Thoracic aorta (tissue), 2 donors: ENCODE measurements at places on chromosomes 12 and 14. TPM values are rescaled to one million over a fixed set of nuclear protein-coding genes. Genes with fewer than 3 reads are reported as not detected.

DNA sequence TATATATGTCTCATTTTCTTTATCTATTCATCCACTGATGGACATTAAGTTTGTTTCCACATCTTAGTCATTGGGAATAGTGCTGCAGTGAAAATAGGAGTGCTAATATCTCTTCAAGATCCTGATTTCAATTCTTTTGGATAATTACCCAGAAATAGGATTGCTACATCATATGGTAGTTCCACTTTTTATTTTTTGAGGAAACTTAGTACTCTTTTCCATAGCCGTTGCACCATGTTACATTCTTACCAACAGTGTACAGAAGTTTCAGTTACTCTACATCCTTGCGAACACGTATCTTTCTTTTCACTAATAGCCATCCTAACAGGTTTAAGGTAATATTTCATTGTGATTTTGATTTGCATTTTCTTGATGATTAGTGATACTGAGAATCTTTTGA, 29.8 kb downstream of the TESPA1 start:
- H3K4me3 ChIP-seq = no peak overlapping the region
- H3K4me1 ChIP-seq = no peaks in the 10 kb centered on the region
- H3K27ac ChIP-seq = no peak overlapping the region
- H3K36me3 ChIP-seq = no peaks in the 10 kb centered on the region

DNA sequence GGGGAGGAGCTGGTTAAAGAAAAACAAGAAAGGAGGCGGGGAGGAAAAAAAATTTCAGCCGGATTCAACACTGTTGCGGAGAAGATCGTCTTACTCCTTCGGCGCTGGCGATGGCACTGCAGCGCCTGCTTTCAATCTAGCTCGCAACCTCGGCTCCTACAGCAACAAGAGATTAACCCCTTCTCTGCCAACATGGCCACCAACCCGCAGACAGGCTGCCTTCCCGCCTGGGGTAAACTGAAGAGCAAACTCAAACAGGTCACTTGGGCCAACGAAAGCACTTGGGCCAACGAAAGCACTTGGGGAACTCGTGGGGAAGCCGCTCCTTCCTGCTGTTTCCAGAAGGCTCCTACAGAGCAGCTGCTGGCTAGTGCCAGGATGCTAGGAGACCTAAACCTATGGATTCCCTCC, 73.7 kb downstream of the CIT start:
- no peak overlapping the region for H3K27ac ChIP-seq
- H3K27me3 ChIP-seq = no peaks in the 10 kb centered on the region
- DNase-seq = no peak
- H3K4me3 ChIP-seq = peak overlapping the region; percentile 59

GALNT6 gene
- 11.5 TPM for total RNA-seq

- H3K36me3 ChIP-seq = no peaks in the 10 kb centered on the region
- no peak overlapping the region for H3K27ac ChIP-seq
- DNase-seq = no peak
- H3K27me3 ChIP-seq = no peaks in the 10 kb centered on the region
Measured at GRCh38 chr14:56057767-56058166, 60.4 kb upstream of the PELI2 start.

- H3K27ac ChIP-seq = no peak overlapping the region
- H3K27me3 ChIP-seq = no peaks in the 10 kb centered on the region
- no peak overlapping the region for H3K4me3 ChIP-seq
Measured at GRCh38 chr12:52074971-52075724, 4.4 kb upstream of the SMIM41 start.

- peaks cover 18% of the 10 kb centered on the region for H3K4me1 ChIP-seq
- peak overlapping the region; percentile 88 for H3K4me3 ChIP-seq
- H3K27ac ChIP-seq = peak overlapping the region; percentile 94
Measured at GRCh38 chr12:26195641-26196420, 458 bp downstream of the SSPN start.
